Tibial nerve (tissue), 4 donors: ENCODE measurements at places on chromosomes 7 and 10. TPM values are rescaled to one million over a fixed set of nuclear protein-coding genes. Genes with fewer than 3 reads are reported as not detected.

Gene AEBP1
- total RNA-seq: 242 TPM

Gene PNLIPRP1
- not detected for total RNA-seq

Gene UPK3BL2
- 9.6 TPM for total RNA-seq

DNA sequence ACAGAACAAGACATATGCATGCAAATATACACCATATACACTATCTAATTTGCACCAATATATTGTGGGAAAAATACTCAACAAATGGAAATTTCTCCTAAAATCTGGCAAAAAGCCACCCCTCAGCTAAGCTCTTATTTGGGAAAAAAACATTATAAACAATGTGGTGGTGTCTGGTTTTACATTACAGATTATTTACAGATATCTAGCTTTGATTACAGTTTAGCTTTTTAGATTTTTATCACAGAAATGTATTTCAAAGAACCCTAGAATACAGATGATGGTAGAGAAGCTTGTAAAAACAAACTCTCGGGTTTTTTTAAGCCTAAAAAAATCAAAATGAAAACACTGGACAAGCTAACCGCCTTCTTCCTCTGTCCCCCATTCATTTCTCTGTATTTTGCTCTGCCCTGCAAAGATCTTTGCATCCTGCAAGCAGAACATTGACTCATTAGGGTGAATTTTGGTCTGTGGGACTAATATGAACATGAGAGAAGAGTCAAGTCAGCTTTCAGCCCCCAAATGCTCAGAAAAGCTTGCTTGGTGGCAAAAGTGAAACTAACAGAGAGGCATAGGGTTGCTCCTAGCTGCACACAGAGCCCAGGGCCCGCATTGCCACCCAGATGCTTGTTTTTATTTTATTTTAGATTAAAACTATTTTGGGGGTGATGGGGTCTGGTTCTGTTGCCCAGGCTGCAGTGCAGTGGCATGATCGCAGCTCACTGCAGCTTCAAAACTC, 88.8 kb upstream of the LYZL1 start:
- H3K4me3 ChIP-seq: no peak overlapping the region
- H3K4me1 ChIP-seq: no peaks in the 10 kb centered on the region
- H3K27me3 ChIP-seq: no peaks in the 10 kb centered on the region

DNA sequence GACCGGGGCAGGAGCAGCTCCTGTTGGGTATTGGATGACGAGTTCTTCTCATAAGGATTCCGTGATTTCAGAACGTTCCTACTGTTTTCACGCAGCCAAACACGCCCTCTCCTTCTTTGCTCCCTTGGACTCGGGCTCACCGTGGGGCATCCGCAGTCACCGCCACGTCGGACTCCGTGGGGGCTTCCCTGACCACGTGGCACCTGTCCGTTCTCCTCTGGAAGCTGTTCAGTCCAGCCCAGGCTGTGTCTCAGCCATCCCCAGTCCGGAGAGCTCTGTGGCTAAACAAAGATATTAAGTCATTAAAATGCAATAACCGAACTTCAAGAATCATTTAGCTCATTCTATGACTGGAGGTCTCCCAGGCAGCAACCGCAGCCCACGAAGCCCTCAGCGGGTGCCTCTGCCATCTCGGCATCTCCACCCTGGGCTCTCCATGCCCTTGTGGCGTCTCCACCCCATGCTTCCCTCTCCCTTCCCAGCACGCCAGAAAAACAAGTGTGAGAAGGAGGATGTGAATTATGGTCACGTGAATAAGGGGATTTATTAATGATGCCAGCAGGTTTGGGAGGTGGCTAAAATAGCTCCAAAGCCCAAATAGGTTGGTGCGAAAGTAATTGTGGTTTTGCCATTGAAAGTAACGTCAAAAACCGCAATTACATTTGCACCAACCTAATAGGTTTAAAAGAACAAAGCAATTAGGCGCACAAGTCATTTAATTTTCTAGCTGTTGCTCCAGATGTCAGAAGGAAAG, 224.6 kb upstream of the PPP2R2D start:
- DNase-seq: no peak
- no peaks in the 10 kb centered on the region for H3K36me3 ChIP-seq
- no peak overlapping the region for H3K27ac ChIP-seq
- no peaks in the 10 kb centered on the region for H3K4me1 ChIP-seq

DNA sequence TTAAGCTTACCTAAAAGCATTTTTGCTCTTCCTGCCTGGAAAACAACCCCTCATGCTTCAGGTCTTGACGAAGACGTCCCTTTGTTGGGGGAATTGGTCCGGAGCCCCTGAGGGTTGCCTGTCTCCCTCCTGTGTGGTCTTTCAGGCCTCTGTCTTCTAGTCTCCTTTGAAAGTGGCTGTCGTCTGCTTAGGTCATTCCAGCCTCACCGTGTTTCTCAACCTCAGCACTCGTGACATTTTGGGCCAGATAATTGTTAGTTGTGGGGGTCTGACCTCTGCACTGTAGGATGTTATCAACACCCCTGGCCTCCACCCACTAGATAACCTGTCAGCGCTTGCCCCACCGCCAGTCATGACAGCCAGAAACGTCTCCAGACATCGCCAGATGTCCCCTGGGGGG, 219.1 kb downstream of the TCF7L2 start:
- H3K4me3 ChIP-seq: no peak overlapping the region
- H3K27ac ChIP-seq: no peak overlapping the region

DNA sequence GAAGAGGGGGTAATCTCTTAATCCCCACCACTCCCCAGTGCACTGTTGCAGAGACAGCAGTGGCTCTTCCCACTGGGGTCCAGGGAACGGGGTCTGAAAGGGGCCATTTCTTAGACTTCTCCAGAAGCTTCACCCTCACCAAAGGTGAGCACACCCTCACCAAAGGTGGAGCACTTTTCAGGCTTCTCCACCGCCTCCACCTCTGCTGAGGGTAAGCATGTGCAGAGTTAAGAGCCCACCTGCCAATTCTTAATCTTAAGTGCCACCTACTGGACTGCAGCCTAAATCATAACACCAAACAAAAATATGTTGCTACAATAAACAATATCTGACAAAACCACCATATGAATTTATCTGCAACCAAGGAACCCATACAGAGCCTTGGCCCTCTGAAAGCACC, 27.0 kb downstream of the SNX13 start:
- H3K27ac ChIP-seq: no peak overlapping the region
- H3K4me1 ChIP-seq: no peaks in the 10 kb centered on the region
- H3K4me3 ChIP-seq: no peak overlapping the region
- H3K36me3 ChIP-seq: no peaks in the 10 kb centered on the region
- no peaks in the 10 kb centered on the region for H3K27me3 ChIP-seq

DNA sequence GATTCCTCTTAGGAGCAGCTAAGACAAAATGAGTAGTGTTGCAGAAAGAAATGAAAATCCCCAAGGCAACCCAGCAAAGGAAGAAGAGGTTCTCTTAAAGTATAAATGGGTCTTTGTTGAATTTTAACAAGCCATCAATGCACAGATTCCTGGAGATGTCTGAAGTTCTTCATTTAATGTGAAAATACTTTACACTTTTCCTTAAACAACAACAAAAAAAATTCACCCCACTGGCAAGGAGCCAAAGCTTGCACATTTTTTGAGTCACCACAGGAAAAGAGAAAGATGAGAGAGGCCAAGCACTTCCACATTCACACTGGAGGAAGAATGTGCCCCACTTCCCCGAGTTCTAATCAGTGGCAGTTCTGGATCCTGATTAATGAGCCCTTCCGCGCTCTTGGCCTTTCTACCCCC, 286.4 kb upstream of the MEOX2 start:
- H3K27me3 ChIP-seq: peaks cover 2% of the 10 kb centered on the region
- no peaks in the 10 kb centered on the region for H3K36me3 ChIP-seq
- no peak overlapping the region for H3K4me3 ChIP-seq
- H3K4me1 ChIP-seq: no peaks in the 10 kb centered on the region
- peak; percentile 56 for DNase-seq
- peak overlapping the region; percentile 71 for H3K27ac ChIP-seq

DNA sequence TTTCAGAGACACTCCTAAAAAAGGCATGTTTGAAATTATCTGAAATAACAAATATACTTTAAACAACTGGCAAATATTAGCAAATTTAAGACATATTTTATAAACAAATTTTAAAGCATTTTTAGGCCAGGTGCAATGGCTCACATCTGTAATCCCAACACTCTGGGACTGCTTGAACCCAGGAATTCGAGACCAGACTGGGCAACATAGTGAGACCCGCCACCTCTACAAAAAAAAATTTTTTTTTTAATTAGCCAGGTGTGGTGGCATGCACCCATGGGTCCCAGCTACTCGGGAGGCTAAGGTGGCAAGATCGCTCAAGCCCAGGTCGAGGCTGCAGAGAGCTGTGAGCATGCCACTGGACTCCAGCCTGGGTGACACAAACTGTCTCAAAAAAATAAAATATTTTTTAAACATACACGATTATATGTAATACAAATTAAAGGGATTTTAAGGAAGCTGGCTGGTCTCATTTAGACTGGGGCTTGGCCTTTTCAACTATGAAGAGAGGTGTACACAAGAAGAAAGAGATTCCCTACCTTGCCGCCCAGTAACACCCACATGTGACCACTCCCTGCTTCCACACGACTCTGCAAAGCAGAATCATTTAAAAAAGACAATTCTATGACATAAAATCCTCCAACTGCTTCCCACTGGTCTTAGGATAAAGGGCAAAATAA, 7.5 kb downstream of the LARP4B start:
- no peak for DNase-seq
- no peaks in the 10 kb centered on the region for H3K27me3 ChIP-seq
- H3K36me3 ChIP-seq: no peaks in the 10 kb centered on the region
- no peak overlapping the region for H3K4me3 ChIP-seq
- peaks cover 17% of the 10 kb centered on the region for H3K4me1 ChIP-seq

- H3K27me3 ChIP-seq: no peaks in the 10 kb centered on the region
- no peaks in the 10 kb centered on the region for H3K4me1 ChIP-seq
- H3K36me3 ChIP-seq: no peaks in the 10 kb centered on the region
- no peak overlapping the region for H3K4me3 ChIP-seq
- DNase-seq: no peak
Measured at GRCh38 chr7:106916679-106917078, 51.6 kb downstream of the PIK3CG start.

- H3K27me3 ChIP-seq: no peaks in the 10 kb centered on the region
- DNase-seq: no peak
- H3K4me1 ChIP-seq: peaks cover 74% of the 10 kb centered on the region
- H3K36me3 ChIP-seq: peaks cover 91% of the 10 kb centered on the region
- peak overlapping the region; percentile 72 for H3K4me3 ChIP-seq
- peak overlapping the region; percentile 98 for H3K27ac ChIP-seq
Measured at GRCh38 chr7:95586951-95587301, 9.4 kb downstream of the PDK4 start.

DNA sequence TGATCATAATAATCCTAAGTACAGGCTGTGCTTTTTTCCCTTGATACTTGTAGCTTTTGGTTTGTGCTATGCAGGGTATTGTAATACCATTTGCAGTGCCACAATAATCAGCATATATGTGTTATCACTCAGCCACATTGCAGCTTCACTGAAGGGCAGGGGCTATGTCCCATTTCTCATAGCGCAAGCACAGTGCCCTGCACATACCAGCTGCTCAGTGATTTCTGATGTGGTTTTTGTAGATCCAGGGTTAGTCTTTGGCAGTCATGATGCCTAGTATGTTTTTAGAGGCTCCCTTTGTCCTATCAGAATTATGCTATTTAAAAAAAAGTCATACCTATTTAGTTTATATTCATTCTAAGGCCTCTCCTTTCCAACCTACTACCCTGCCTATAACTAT, 25.8 kb downstream of the MET start:
- no peaks in the 10 kb centered on the region for H3K27me3 ChIP-seq
- peaks cover 20% of the 10 kb centered on the region for H3K4me1 ChIP-seq
- DNase-seq: no peak
- no peak overlapping the region for H3K4me3 ChIP-seq
- H3K36me3 ChIP-seq: no peaks in the 10 kb centered on the region
- peak overlapping the region; percentile 54 for H3K27ac ChIP-seq

DNA sequence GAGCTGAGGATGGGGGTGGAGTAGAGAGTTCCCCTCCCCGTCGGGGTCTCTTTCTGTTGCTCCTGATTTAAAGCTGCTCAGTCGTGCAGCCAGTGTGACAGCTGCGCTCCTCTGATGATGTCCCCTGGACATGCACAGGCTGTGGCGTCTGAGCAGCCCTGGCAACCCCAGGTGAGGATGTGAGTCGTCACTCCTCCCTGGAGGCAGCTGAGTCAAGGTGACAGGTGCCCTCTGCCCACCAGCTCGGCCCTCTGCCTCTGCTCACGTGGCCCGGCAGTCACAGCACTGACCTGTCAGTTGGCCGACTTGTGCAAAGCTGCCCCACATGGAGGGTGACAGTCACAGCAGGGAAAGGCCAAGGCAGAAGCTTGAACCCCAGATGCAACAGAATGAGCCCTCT, 33.9 kb downstream of the ANXA8 start:
- no peaks in the 10 kb centered on the region for H3K27me3 ChIP-seq
- H3K36me3 ChIP-seq: no peaks in the 10 kb centered on the region
- H3K4me1 ChIP-seq: no peaks in the 10 kb centered on the region
- no peak overlapping the region for H3K4me3 ChIP-seq
- DNase-seq: no peak

GRCh38 chr7:112994656-112995055, 92.0 kb downstream of the GPR85 start:
- no peak overlapping the region for H3K4me3 ChIP-seq
- DNase-seq: no peak
- no peaks in the 10 kb centered on the region for H3K36me3 ChIP-seq
- no peaks in the 10 kb centered on the region for H3K4me1 ChIP-seq
- H3K27ac ChIP-seq: no peak overlapping the region

DNA sequence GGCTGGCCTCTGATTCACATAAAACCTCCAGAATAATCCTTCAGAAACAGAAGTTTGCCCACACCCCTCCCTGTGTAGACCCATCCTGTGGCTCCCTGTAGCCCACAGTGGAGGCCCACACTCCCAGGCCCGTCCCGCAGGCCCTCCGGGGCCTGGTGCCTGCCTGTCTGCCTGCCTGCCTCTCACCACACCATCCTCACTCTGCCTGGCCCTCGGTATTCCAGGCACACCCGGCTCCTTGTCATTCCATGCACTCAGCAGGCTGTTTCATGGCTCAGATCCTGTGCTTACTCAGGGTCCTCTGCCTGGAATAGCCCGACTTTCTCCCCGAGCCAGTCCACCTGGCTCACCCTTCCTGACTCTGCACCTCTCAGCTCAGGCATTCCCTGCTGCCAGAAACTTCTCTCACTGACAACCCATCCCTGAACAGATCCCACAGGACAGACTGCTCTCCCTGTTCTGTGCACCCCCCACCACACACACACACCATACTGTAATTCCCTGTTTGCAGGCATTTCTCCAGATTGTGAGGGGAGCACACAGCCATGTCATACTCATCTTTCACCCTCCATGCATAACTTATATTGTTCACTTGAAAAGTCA, 498.0 kb upstream of the ZMIZ1 start:
- H3K27ac ChIP-seq: no peak overlapping the region
- no peak for DNase-seq
- no peaks in the 10 kb centered on the region for H3K4me1 ChIP-seq
- no peaks in the 10 kb centered on the region for H3K36me3 ChIP-seq
- H3K4me3 ChIP-seq: no peak overlapping the region
- H3K27me3 ChIP-seq: no peaks in the 10 kb centered on the region

DNA sequence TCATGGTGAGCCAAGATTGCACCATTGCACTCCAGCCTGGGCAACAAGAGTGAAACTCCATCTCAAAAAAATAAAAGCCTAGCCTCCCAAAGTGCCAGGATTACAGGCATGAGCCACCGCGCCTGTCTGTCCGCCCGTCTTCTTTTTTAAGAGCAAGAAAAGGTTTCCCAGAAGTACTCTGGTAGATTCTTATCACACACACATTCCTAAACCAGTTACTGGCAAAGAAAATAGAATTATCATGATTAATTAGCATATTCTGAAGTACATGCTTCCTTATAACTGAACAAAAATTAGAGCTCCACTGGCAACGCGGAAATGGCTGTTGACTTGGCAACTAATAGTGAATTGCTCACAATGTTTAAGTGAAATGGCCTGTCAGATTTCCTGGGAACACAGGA, 87.0 kb downstream of the ADK start:
- H3K27ac ChIP-seq: no peak overlapping the region
- H3K4me1 ChIP-seq: no peaks in the 10 kb centered on the region
- no peak overlapping the region for H3K4me3 ChIP-seq
- H3K36me3 ChIP-seq: no peaks in the 10 kb centered on the region
- no peaks in the 10 kb centered on the region for H3K27me3 ChIP-seq
